Activated T-cell treated with anti-CD3 and anti-CD28 coated beads for 1 hour (primary cell): ENCODE measurements at places on chromosomes 2 and 18.
A peak's percentile ranks its signal among the peaks of the same experiment; 100 is the strongest.

DNA sequence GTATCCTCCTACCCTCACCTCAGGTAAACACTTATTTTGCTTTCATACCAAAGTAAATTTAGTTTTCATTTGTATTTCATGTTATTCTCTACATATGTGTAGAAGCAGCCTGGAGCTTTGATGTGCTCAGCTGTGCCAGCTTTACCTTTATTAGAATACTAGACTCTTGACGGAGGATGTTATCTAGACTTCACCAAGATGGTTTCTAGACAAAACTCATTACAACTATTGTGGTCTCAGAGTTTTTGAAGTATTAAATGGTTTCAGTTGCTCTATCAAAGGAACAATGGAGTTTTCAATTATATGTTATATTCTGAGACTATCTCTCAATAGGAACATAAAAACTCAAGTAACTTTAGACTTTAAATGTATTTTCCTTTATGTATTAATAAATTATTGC lies 5.0 kb upstream of the IL18RAP start:
- no peak for DNase-seq

- no peak for DNase-seq
Observed at GRCh38 chr2:25259737-25260124, 82.0 kb downstream of the DNMT3A start.

GRCh38 chr2:96769814-96770213 lies 9.1 kb downstream of the CNNM4 start:
- DNase-seq, result no peak

DNA sequence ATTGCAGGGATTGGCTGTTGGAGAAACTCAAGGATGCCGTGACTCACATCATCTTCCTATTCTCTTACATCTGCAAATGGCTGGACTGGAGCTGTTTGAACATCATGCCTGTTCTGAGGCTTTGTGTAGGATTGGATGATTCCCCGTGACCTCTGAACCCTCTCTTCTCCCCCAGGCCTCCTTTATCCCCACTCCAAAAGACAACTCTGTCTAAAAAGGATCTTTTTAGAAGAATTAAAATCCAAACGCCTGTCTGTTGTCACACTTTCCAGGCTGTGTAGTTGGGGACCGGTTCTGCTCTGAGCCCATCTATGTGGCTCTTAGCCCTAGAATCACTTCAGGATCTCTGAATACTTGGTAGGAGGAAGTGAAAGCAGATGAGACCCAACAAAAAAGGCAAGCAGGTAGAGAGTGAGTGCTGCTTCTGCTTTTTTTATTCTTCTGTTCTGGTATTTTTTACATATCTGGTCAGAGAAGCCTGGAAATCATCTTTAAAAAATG lies 565 bp downstream of the SP140 start:
- DNase-seq, result no peak

DNA sequence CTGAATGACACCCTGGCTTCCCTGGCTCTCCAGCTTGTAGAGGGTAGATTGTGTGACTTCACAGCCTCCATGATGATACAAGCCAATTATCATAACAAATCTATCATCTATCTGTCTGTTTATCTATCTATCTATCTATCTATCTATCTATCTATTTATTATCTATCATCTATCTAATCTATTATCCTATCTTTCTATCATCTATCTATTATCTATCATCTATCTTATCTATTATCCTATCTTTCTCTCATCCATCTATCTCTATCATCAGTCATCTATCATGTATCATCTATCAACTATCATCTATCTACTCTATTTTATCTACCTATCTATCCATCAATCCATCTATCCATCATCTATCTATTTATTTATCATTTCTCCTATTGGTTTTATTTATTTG lies 361.8 kb downstream of the RNF144A start:
- no peak for DNase-seq

GRCh38 chr2:58377181-58377580 lies 136.1 kb upstream of the FANCL start:
- no peak for DNase-seq

- no peak for DNase-seq
Observed at GRCh38 chr2:150097901-150098531, 389.5 kb downstream of the RND3 start.

GRCh38 chr2:34037157-34037556 lies 438.1 kb upstream of the FAM98A start:
- no peak for DNase-seq

DNA sequence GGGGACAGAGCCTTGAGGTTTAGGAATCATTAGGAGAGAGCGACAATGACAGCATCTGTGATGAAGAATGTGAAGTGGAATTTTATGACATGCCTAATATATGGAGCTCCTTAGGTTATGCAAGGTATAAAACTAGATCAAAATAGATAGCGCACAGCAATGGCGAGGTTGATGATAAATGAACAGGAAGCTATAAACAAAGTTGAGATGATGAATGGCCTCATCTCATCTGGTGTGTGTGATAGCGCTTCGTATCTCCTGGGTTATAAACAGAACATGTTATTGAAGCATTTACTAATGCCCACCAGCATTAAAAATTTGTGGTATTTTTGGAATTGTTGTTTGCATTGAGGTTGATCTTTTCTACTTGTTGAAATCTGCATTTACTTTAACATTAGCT lies 231.5 kb downstream of the LTBP1 start:
- no peak for DNase-seq

GRCh38 chr2:203237346-203238238 lies 1.2 kb upstream of the CYP20A1 start:
- DNase-seq, result no peak

GRCh38 chr2:70901227-70902066 lies 34.3 kb upstream of the ATP6V1B1 start:
- DNase-seq, result no peak

DNA sequence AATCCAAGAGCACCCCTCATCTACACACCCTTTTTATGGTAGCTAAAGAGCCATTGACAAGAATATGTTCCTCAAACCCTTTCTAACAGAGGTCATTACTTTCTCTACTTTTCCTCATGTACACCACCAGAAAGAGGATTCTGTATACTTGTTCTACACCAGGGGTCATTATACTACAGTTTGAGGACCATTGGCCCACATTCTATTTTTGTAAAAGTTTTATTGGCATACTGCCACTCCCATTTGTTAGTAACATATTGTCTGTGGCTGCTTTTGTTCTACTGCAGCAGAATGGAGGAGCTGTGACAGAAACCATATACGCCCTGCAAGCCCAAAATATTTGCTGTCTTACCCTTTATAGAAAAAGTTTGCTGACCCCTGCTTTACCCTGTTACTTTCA lies 14.3 kb downstream of the HTR2B start:
- DNase-seq, result no peak

DNA sequence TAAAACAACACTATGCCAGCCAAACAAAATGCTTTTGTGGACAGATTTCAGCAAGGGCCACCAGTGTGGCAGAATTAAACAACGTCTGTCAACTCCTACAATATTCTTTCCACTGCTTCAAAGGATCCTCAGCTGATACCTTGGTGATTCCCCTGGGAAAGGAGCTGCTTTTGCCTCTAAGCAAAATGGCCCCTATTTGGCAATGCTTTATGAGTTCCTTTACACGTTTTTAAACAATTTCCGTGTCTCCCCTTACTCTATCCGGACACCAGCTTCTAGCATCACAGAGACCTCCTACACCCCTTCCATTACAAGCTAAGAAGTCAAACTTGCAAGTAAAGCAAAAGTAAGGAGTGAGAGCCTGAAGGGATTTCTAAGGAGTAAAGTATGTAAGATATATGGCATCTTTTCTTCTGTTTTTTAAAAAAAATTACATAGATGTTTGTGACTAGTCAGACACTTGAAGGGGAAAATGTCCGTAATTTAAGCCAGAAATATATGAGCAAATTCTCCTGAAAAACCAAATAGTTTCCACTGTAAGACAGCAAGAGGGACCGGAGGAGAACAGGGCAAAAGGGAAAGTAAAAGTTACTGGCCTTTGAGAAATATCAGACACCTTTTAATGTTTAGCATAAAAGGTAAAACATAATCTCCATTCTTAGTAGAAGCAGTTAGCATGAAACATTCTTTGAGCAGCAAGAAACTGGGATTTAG lies 1.9 kb downstream of the SOS1 start:
- DNase-seq, result no peak

- no peak for DNase-seq
Observed at GRCh38 chr2:29053670-29054400, 20.5 kb downstream of the PCARE start.

GRCh38 chr2:237026981-237027711 lies 58.5 kb upstream of the COPS8 start:
- peak; percentile 27 for DNase-seq

- no peak for DNase-seq
Observed at GRCh38 chr18:55763805-55764204, 175.8 kb upstream of the TCF4 start.

GRCh38 chr2:216389570-216389969 lies 17.3 kb upstream of the MARCHF4 start:
- no peak for DNase-seq

DNA sequence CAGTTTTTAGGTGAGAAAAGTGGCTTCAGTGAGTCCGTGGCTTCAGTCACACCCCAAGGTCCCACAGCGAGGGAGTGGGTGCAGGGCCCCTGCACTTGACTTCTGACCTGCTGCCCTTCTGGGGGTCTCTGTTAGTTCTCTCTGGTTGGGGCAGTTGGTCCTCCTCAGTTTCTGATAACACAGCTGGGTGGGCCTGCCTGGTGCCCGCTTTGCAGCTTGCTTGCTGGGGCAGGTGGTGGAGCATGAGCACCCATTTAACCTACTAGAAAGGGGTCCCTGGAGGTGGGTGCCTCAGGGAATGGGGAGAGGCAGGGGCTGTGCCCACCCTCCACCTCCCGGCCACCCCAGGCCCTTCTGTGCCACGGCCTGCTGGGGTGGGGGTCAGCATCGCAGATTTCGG lies 83.2 kb downstream of the ASB1 start:
- DNase-seq, result no peak

DNA sequence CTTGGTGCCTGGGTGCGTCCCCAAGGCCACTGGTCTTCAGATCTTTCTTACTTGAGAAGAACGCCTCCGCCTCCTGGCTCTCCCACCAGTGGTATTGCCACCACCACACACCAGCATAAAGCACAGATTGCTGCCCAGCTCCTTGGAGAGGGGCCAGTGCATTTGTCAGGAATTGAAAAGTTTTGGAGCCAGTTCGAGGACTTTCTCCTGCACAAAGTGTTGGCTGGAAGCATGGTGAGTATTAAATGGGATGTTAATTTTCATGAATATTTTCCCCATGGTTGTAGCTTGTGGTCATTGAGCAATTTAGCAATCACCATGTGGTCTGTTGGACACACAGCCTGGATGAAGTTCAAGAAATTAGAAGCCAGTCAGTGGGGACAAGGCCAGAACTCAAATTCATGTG lies 684.6 kb upstream of the FANCL start:
- DNase-seq, result no peak

DNA sequence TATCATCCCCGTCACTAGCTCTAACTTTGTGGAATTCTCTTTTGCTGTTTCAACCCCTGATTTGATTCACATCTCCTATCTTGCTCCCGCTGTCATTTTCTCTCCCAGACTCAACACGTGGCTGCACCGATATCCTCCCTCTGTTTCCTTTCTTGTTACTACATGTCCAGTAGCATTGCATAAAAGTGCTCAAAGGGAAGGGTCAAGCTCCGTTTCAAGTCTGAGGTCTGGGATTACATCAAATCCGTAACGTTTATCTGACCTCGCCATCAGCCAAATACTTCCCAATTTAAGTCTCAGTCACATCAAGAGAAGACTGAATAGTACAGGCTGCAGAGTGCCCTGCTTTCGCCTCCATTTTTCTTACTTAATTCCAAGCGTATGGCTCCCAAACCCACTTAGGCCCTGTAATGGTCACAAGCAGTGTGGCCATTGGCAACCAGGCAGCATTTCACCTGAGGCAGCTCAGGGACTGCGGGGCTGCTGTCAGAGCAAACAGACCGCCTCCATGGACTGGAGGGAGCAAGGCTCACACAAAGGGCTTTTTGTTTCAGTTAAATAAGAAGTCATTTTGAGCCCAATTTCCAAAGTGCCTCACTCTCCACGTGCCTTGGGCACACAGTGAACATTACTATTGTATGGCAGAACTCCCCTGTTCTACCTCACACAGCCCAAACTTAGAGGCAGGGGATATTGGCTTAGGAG lies 217.8 kb downstream of the BCL11A start:
- no peak for DNase-seq

DNA sequence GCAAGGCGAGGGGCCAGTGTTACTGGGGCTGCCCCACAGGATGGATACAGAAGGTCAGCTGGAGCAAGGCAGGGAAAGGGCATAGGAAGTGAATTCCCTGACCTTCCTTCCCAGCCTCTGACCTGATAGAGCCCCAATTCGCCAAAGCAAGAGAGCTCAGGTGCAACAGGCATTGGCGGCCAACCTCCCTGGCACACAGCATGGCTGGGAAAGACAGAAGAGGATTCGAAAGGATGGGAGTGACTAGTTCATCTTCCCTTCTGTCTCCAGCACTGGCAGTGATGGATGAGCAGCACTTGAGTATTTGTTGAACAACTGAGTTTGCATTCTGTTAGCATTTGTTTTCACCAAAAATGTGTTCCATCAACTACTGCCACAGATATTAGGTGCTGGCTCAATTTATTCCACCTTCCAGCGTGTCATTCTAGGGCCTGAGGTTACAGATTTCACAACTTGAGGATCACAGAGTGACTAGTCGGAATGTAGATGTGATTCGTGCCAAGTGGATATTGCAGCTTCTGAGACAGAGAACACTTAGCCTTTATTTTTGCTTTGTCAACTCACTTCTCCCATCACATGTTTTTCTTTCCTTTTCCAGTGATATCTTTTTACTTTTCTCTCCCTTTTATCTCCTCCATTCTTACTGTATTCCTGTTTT lies 6.2 kb downstream of the COPS8 start:
- DNase-seq, result no peak

DNA sequence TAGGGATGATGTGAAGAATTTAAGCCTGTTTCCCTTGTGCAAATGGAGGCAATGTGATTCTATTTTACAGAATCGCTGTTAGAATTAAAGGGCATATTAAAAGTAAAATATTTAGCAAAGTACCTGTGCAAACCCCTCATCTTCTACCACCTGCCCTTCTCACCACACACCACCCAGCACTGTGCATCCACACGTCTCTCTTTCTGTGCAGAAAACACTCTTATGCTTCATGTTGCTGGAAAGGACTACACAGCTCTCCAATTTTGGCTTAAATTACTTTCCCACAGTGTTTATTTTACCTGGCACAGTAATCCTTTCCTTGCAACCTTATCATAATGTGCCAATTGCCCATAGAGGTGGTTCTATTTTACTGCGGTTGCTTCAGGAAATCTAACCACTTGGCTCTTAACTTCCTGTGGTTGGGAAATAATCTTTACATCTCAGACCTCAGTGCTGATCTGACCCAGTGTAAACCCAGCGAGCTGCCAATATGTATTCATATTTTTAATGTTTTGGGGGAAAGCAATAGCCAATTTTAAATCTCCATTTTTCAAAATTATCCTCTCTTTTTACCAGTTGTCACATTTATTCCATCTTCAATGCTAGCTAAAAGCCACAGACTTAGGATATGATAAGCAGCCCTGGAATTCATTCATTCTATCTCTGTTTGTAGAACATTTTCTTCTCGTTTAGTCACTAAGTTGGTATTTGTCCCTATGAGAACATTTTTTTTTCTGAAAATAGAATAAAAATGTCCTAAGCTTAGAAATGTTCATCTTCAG lies 250.9 kb downstream of the DSEL start:
- no peak for DNase-seq
